ENCODE measurements at places on chromosomes 6 and 20. TPM values are rescaled to one million over a fixed set of nuclear protein-coding genes. Genes with fewer than 3 reads are reported as not detected.

ZBTB12 gene
- polyA plus RNA-seq = 21.6 TPM

KHDRBS2 gene
- 2.2 TPM for polyA plus RNA-seq

OR2J2 gene
- polyA plus RNA-seq = not detected

C20orf144 gene
- 0.32 TPM for polyA plus RNA-seq

PPP1R14C gene
- polyA plus RNA-seq = 23.4 TPM

ZSCAN9 gene
- 29.0 TPM for polyA plus RNA-seq

TRIM31 gene
- not detected for polyA plus RNA-seq

MTFR2 gene
- polyA plus RNA-seq = 1.8 TPM

TMEM74B gene
- 5.1 TPM for polyA plus RNA-seq

TNFRSF6B gene
- polyA plus RNA-seq = 2.1 TPM

TMEM244 gene
- not detected for polyA plus RNA-seq

RGS17 gene
- polyA plus RNA-seq = 3.4 TPM

POU5F1 gene
- 1.4 TPM for polyA plus RNA-seq

GHRH gene
- not detected for polyA plus RNA-seq

CRISP3 gene
- polyA plus RNA-seq = 0.34 TPM

MAS1 gene
- 0.04 TPM for polyA plus RNA-seq

TREML2 gene
- 0.12 TPM for polyA plus RNA-seq
